DMS79 treated with DMSO at 0.1 percent for 48 hours (cell line): ENCODE measurements at places on chromosomes 6 and 20.

DNA sequence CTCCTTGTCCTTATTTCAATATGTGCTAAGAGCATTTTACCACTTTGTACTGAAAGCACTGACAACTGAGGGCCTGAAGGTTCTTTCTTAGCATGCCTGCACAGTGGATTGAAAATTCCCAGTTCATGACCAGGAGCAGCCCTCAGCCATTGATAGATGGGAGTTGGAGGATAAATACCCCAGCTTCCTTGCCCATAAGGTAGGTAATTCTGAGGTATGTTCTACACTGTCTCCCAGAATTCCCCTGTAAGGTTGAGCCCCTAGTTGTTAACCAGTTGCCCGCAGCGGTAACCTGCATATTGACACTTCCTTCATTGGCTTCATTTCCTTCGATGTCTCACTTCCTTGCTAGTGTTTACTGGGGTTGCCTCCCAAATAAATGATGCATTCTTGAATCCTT is 162.0 kb downstream of the CDC5L start:
- DNase-seq: no peak

DNA sequence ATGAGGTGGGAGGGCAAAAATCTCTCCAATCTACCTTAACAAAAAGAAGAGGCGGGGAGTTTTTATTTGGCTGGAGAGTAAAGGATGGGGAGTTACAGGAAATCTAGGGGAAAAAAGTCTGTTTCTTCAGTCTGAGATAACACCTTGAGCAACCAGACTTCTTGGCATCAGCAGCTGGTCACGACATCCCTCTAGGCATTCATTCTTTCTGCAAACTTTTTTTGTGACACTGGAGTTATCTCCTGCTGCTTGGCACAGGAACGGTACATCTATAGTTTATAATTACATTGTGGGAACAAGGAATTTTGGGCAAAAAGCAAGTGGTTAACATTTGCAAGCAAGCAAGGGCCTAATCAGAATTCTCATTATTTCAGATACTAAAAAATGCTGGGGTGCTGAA is 50.6 kb upstream of the IFNGR1 start:
- DNase-seq: no peak

DNA sequence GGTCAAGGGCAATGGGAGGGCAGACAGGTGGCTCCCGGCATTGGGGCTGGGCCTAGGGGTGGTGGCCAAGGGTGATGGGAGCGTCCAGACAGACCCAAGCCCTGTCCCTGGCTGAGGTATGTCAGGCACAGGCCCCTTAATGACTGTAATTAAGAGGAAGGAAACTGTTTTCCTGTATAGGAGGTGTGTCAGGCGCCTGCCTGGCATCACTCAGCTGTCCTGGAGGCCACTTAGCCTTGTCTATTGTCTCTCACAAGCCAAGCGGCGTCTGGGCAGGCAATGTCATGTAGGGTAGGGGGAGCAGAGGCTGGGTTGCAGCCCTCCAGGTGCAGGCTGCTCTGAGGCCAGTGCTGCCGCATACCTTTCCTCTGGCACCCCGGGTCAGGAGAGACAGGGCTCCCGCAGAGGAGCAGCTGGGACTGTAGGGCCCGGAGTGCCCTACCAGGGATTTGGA is 3.9 kb upstream of the FAM83C start:
- no peak for DNase-seq

DNA sequence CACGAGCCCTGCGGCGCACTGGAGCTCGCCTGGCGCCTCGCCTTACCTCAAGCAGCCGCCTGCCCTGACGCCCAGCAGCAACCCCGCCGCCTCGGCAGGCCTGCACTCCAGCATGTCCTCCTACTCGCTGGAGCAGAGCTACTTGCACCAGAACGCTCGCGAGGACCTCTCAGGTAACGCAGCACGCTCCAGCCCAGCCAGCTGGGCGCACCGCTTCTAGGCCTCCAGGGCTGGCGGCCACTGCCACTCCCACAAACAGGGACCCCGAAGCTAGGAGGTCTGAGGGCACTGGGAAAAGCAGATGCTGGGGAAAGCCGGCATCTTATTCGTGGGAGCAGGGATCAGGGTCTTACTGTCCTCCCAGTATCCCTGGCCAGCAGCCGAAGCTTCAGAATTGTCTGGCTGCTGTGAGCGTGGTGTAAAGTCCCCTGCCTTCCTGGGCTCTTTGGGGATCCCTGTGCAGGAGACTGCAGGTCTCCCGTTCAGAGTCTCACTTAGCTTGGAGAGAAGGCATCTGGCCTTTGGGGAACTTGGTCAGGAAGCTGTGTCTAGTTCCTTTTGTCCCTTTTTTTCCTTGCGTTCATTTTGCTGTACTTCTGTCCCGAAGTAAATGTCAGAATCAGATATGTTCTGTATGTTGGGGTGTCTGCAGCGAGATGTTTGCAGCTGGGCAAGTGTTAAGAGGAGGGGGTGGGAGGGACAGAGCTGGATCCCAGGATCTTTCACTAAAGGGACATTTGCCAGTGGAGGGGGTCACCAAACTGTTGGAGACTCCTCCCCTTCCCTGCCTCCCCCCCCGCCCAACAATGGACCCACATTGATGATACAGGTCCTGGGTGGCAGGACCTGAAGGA is 1.8 kb downstream of the FOXF2 start:
- no peak for DNase-seq

- no peak for DNase-seq
Measured at GRCh38 chr6:149147938-149148718, 169.4 kb upstream of the TAB2 start.

DNA sequence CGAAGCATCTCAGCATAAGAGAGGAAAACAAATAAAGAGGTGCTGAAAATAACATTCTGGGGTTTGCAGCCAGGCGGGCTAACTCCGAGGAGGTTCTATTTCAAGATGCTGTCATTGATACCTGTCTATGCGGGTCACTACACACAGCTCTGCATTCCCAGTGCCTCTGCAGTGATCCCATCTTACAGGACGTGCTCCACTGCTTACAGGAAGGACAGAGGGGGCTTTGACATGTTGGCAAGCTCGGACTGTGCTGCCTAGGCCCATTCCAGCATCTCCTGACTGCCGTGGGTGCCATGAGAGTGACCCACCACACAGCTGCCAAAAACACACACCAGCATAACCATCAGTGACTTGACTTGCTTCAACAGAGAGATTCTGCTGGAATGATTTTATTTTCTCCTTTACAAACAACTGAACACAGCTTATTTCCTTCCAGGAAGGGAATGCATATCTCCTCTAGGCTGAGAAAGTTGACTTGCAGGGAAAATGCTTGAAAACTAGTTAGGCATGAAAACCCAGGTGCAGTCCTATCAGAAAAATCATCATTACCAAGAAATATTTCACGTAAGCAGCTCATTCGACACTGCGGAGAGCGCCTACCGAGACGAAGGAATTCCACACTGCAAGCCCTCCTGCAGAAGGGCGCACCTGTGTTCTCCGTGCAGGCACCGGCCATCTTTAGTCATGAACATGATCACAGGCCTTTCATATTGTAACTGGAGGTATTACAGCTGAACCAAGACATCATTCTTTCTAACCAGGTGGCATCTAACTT is 62.5 kb downstream of the RAMACL start:
- no peak for DNase-seq

GRCh38 chr6:55176958-55177357 is 2.6 kb downstream of the HCRTR2 start:
- no peak for DNase-seq

- peak; percentile 87 for DNase-seq
Measured at GRCh38 chr6:24205020-24205492, 79.0 kb downstream of the NRSN1 start.

DNA sequence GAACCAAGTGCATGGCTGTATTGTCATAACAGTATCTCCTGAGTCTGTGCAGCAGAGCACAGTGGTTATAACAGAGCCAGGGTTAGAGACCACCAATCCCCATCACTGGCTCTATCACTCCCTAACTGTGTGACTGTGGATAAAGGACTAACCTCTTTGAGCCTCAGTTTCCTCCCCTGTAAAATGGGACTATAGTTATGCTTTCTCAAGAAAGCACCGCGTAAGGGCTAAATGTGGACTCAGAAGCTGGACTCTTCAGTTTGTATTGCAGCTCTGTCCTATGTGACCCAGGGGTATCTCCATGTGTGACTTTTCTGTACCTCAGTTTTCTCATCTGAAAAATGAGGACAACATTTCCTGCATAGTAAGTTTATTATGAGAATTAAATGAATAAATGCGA is 59.9 kb downstream of the TRAM2 start:
- DNase-seq: no peak

- no peak for DNase-seq
Measured at GRCh38 chr6:28531479-28532128, 5.9 kb downstream of the GPX5 start.

DNA sequence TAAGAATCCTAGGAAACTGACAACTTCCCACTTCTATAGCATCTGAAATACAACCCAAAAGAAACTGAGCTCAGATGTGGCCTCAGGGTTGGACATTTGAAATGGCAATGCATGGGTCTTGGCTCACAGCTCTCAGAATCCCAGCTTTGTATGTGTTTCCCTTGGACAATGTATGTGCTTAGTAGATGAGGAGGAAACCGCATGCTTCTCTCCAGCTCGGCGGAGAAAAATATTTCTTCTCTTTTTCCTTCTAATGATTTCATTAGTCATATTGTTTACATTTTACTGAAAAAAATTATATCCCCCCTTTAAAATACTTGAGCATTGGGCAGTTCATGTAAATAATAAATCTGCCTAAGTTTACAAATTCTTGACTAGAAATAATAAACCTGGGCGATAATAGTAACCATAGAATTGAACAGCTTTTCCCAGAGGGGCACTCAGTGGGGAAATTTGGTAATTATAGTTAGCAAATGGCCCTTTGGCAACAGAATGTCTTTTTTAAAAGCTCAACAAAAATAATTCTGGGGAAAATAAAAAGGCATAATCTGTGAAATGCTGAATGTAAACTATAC is 55.3 kb downstream of the PFDN4 start:
- DNase-seq: no peak

DNA sequence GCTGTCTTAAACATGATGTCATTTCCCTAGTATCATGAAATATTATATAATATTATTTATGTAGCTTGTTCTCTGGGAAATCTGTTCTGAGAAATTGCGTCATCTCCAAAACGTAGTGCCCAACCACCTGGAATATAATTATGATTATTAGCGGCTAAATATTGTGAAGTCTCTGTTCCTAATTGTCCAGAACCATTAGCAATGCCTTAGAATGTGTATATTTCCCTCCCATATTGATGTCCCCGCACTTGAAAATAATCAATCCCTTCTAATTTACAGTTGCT is 54.4 kb downstream of the OTOR start:
- DNase-seq: no peak

DNA sequence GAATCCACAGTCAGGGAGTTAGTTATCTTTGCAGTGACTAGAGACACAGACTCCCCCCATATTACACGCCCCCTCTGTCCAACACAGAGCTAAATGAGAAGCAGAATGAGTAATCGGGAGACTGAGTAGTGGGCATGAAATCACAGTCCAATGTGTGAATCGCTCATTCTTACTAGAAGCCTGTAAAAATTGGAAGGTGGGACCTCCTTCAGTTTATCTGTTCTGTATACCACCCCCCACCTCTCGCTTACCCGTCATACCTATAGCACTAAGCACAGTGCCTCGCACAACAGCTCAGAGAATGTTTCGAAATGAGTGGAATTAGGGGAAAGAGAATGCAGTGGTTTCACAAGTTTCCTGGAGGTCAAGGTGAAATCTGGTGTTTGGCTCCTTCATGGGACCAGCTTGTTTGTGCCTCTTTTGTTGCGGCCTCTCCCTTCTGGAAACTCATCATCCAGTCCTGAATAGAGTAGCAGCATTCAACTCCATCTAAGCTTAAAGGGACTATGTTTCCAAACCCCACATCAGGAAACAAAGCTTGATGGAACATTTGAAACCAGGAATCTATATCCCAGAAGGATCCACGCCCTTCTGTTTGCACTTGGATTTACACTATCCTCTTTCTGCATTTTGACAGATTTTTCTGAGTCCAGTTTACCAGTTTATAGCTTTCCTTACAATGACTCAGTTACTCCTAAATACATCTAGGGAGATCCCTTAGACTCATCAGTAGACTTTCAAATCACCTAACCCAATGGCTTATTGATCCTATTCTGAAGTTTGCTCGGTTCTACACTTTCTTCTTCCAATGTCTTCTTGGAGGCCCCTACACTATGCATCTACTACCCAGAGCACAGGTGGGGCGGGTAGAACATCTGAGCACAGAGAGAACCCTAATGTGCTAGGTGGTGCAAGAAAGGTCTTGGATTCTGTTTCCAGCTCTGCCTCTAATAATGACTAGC is 59.2 kb upstream of the PIM1 start:
- DNase-seq: no peak

DNA sequence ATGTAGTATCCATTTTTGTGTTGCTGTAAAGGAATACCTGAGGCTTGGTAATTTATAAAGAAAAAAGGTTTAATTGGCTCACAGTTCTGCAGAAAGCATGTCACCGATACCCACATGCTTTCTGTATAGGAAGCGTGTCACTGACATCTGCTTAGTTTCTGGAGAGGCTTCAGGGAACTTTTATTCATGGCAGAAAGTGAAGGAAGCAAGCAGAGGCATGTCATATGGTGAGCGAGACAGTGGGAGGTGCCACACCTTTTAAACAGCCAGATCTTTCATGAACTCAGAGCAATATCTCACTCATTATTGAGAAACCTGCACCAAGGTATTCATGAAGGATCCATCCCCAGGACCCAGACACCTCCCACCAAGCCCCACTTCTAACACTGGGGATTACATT is 3.5 kb downstream of the SUMO4 start:
- DNase-seq: no peak

DNA sequence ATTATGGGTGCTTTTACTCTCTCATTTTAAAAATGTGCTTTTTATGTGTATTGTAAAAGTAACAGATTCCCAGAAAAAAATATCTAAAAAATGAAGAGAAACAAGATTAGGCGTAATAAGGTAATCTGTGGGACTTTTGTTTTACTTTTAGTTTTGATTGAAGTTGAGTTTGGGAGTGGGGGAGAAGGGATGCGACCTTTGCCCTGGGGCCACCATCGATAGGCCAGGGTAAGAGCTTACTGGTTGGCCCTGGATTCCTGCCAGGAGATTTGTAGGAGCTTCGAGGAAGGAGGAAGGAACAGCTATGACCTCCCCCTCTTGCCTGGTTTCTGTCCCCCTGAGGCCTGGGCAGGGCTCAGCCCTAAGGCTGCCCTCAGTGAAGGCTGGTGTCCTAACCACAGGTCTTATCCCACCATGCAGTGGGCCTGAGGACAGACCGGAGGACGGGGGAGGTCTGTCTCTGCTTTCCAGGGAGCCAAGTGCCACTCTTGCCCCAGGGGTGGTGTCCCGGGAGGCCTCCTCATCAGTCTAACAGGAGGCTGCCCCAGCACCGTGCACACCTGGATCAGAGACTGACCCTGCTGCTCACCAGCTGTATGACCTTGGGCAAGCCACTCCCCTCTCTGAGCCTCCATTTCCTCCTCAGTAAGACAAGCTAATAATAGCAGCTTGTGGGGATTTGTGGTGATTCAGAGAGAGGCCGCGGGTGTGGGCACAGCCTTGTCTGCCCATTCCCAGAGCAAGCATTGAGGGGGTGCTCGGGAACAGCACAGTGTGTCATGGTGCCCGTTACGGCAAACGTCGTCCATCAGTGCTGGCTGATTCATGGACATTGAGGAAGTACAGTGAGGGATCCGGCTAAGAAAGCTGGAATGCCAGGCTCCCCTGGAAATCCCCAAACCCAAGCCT is 21.2 kb downstream of the TGM2 start:
- DNase-seq: no peak
